HTR-8/SVneo (cell line): ENCODE measurements at places on chromosomes 5 and 9.

DNA sequence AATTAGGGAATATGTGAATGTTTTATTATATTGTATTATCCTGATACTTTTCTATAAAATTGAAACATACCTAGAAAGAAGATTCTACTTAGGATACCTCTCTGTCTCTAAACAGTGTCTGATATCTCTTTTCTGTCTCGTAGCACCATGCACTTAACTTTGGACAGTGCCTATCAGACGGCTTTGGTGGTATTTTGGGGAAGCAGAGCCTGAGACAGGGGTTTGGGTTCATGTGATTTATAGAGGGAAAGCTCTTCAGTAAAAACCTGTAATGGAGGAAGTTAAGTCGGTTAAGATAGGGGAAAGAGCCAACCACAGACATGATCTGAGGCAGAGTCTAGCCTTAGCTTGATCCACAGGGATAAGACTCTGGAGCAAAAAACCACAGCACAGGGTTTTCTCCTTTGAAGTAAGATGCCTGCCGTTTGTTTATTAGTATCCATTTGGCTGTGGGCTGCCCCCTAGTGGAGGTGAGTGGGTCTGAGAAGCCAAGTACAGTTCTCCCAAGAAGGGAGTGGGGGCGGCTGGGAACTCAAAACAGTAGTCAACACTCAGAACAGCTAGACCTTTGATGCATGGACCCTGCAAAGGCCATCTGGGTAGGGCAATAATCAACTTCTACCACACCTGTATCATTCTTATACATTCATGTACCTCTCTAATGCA lies 141.2 kb upstream of the ASTN2 start:
- no peak for DNase-seq

GRCh38 chr9:82677086-82677485 lies 385.9 kb downstream of the RASEF start:
- no peak for DNase-seq

DNA sequence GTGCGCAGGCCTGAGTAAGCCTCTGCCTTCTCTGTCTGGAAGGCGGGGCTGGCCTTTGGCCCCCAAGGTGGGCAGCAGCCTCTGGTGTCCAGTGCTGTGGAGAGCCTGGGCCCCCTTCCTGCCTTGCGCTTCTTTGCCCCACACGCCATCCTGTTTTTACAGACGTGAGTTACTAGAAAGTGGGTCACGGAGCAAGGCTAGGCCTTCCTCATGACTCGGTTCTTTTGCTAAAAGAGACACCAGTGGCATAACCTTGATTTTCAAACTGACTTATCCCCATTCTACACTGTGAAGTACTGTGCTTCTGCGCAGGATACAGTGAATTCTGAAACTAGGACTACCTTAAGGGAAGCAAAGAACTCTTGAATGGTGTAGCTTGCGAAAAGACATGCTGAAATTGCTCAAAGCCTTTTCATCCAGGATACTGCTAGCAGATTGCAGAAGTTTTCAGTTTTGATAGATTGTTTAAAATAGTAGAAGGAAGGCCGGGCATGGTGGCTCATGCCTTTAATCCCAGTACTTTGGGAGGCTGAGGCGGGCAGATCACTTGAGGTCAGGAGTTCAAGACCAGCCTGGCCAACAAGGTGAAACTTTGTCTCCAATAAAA lies 7.2 kb downstream of the ROPN1L start:
- no peak for DNase-seq

DNA sequence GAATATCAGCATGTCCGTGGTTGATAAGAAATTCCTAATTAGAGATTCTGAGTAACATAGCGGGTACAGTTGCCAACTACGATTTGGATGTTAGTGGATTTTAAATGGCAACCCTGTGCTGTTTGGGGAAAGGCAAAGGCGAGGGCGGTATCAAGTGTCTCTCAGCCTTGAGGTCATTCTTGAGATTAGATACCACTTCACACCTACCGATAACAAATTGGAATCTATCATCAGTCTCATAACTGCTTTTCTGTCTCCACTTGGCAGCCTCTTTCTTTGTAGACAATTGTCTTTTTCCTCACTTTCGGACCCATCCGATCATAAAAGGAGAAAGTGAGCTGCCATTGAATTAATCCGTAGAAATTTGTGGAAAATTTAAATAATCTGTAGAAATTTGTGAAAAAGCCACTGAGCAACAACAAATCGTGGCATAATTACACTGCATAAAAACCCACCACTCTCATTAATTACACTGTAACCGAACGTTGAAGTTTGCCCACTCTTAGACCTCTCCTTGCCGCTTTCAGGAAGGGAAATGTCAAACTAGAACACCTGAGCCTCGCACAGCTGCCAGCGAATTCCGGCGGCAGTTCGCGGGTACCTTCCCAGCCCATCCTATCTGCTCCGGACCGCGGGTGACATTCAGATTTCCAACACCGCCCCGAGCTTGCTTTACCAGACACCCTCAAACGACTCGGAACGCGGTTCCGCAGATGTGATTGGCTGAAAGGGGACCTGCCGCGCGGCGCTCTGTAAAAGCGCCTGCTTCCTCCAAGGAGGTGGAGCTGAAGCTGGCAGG lies 849 bp upstream of the RGMB start:
- peak; percentile 67 for DNase-seq

- DNase-seq: no peak
These were observed 41.2 kb upstream of the BARX1 start for GRCh38 chr9:93996367-93996766.

GRCh38 chr5:36215910-36216309 lies 25.8 kb downstream of the NADK2 start:
- DNase-seq: no peak

GRCh38 chr9:125467116-125467740 lies 205.6 kb downstream of the GAPVD1 start:
- DNase-seq: no peak

- DNase-seq: no peak
These were observed 181.7 kb downstream of the DOCK8 start for GRCh38 chr9:396396-396795.

- no peak for DNase-seq
These were observed 125.6 kb downstream of the SMARCA2 start for GRCh38 chr9:2140600-2141223.

DNA sequence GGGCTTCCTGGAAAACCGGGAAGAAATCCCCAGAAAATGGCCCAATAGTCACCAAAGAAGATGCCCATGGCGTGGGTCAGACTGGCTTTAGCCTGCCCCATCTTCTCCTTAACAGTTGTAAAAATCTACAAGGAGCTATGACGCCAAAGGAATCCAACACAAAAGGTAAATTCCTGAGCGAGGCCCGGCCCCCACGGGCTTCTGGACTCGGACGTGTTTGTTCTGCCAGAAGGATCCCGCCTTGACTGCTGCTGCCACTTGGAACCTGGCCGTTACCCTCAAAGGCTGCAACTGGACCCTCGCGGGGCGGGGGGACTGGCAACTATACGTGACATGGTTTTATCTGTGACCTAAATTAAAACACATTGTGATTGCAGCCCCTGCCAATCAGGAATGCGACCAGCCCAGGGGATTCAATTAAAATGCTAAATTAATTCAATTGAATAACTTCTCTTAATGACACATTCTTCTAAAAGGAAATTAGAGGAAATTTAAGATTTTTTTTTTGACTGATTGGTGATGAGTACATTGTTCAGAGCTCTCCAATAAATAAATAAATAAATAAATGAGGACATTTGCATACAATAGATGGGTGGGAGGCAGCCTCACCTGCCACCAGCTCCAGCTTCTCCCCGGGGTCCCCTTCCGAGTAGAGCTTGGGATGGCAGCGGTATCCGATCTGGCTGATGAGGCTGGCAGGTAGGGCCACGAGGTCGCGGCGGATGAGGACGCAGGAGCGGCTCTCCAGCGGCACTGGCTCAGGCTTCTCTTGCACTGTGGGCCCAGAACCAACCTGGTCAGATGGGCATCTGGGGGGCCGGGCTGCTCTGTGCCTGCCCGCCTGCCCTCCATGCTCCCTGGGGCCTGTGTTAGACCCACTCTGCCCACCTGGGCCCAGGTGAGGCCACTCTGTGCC lies 54.7 kb upstream of the UBAC1 start:
- DNase-seq: no peak

- no peak for DNase-seq
These were observed 403.2 kb upstream of the SGCD start for GRCh38 chr5:155923784-155924183.

- DNase-seq: no peak
These were observed 241.5 kb downstream of the ARRDC3 start for GRCh38 chr5:91141642-91142041.

DNA sequence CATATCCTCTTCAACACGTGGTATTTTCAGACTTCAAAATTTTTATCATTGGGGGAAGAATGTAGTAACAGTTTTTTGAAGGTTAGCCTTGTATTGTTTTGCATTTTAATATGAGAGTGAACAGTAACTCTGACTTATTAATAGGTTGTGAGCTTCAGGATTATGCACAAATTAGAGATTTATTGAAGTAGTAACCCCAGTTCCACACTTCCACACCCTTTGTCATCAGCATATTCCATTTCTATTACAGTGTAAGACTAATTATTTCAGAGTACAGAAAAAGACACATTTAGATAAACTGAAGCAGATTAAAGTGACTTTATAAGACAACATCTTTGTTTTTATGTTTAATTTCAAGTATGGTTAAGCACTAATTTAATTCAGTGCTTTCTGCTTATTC lies 105.7 kb downstream of the CDC42SE2 start:
- DNase-seq: no peak

DNA sequence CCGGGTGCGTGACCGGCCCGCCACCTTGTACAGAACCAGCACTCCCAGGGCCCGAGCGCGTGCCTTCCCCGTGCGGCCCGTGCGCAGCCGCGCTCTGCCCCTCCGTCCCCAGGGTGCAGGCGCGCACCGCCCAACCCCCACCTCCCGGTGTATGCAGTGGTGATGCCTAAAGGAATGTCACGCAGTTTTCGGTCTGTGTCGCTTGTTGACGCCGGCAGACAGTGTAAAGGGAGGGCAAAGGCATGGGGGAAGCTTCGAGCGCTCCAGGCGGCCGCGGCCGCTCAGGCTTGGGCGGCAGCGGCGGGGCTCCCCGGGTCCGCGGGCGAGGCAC lies 1.3 kb downstream of the LRRC26 start:
- no peak for DNase-seq

GRCh38 chr9:77488439-77489126 lies 159.5 kb downstream of the GNA14 start:
- DNase-seq: no peak

GRCh38 chr5:43889233-43889632 lies 286.3 kb downstream of the NNT start:
- no peak for DNase-seq

GRCh38 chr9:112002131-112002846 lies 105.7 kb downstream of the UGCG start:
- DNase-seq: no peak

GRCh38 chr5:33180900-33181299 lies 259.9 kb upstream of the TARS1 start:
- DNase-seq: peak; percentile 30
